ENCODE measurements at places on chromosomes 6 and 20.
A peak's percentile ranks its signal among the peaks of the same experiment; 100 is the strongest.

DNA sequence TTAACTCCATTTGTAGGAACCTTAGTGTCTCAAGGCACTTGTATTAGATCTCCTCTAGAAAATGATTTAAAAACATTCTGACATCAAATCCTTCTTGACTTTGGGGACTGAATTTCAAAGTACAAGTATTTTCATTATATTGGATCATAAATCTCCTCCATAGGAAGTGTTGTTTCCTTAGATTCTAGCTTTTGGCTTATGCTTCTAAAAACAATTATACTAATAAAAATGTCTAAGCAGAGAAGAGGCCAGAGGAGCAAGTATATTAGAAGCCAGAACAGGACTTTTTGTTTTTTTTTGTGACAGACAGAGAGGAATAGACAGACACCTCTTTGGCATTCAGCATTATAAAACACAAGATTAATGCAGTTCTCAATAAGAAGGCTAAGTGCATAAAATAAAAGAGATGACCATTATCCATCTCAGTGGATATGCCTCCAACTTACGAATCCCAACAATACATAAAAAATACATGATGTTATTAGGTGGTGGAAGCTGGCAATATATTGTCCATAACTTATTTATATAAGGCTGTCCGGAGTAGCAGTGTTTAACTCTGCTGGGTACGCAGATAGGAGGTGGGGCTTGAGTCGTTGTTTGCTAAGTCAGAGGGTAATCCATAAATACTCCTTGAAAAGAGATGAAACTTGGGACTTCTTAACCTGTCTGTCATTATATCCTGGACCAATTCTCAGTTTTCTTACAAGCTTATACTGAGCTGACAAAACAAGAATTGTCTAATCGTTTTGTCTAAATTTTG is 31.9 kb upstream of the NOX3 start:
- DNase-seq = no peak

- DNase-seq = no peak
Measured at GRCh38 chr6:55438203-55438602, 110.9 kb downstream of the GFRAL start.

- no peak for DNase-seq
Measured at GRCh38 chr6:123527406-123527805, 109.3 kb downstream of the TRDN start.

DNA sequence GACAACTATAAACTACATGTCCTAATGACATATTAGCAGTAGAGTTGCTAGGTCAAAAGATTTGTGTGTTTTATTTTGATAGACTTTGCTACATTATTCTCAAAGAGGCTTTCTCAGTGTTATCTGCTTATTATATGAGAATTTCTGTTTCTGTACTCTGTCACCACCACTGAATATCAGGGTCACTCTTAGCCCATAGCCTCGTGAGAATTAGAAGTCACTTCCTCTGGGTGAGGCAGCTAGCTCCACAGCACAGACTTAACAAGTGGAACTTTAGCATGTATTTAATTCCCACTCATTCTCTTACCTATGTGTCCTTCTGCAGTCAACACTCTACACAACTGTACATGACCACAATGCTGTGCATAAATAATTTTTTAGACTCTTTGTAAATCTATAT is 6.7 kb downstream of the PHACTR2 start:
- DNase-seq = no peak

- no peak for DNase-seq
Measured at GRCh38 chr20:50358166-50358565, 152.0 kb upstream of the PTPN1 start.

GRCh38 chr6:28982476-28983266 is 22.4 kb downstream of the ZNF311 start:
- DNase-seq = peak; percentile 22

GRCh38 chr20:46559685-46560440 is 9.4 kb upstream of the OCSTAMP start:
- no peak for DNase-seq

GRCh38 chr6:149905371-149905910 is 7.5 kb upstream of the RAET1E start:
- no peak for DNase-seq

DNA sequence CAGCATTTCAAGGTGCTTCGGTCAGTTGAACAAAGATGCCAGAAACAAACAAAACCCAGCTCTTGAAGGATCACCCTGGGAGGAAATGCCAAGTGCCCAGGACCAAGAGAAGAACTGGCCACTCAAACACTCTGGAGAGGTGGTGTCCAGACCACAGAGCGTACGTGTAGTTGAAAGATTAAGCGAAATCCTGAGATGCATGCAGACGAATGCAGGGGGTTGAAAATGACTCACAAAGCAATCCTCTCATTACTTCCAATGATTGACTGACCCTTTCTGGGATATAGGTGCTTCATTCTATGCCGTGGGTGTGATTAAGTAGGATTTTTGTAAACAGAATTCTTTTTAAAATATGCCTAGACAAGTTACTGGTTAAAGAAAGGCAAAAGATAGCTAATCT is 71.5 kb upstream of the ATXN1 start:
- no peak for DNase-seq

- peak; percentile 10 for DNase-seq
Measured at GRCh38 chr20:57934007-57934805, 224.4 kb upstream of the PMEPA1 start.

- DNase-seq = no peak
Measured at GRCh38 chr20:21189761-21190523, 64.1 kb downstream of the KIZ start.

- DNase-seq = no peak
Measured at GRCh38 chr6:123687864-123688263, 51.1 kb upstream of the TRDN start.

- no peak for DNase-seq
Measured at GRCh38 chr6:134267917-134268361, 50.0 kb downstream of the SGK1 start.
